Chondrocyte (in vitro differentiated cells): ENCODE measurements at places on chromosomes 1 and 21.

- no peak for DNase-seq
These were observed 10.7 kb upstream of the OTUD7B start for GRCh38 chr1:150021191-150021694.

- no peak for DNase-seq
These were observed 9.8 kb upstream of the SFN start for GRCh38 chr1:26853156-26853555.

GRCh38 chr1:216178281-216178680 is 245.0 kb downstream of the USH2A start:
- DNase-seq = no peak

GRCh38 chr1:57206038-57206437 is 217.8 kb downstream of the DAB1 start:
- no peak for DNase-seq

DNA sequence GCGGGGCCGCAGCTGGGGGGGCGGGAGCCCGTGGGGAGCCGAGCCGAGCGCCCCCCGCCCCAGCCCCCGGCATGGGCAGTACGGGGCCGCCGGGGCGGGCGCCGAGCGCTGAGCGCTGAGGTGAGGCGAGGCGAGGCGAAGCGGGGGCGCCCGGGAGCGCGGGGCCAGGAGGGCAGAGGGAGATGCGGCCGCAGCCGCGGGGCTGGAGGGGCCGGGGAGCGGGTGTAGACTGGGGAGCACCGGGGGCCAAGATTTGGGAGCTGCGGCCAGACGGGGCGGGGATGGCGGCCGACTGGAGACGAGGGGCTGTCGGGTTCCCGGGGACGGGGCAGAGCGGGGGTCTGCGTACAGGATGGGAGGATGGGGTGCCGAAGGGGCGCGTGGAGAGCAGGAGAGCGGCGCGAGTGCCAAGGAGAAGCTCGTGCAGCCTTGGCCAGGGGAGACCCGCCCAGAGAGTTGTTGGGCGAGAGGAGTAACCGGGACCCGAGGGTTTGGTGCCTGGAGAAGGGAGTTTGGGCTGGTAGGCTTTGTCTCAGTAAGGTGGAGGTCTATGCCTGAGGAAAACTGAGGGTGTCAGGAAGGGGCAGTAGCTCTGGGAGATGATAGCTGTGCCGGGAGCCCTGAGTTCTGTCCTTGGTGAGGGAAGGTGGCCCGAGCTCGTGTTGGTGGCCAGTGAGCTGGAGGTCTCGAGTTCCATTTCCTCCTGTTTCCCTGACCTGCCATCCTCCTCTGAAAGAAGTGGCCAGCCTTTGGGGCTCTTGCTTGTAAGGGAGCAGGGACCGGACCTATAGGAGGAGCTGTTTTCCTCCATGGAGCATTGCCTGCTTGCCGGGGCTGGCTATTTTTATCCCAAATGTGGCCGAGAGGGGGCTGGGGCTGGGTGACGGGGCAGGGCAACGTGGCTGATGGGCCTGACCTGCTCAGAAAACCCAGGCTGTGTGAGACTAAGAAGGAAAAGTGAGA is 539 bp downstream of the ATP8B2 start:
- DNase-seq = no peak

GRCh38 chr1:236870721-236871120 is 75.6 kb downstream of the MTR start:
- no peak for DNase-seq

GRCh38 chr1:37094302-37094701 is 60.0 kb upstream of the GRIK3 start:
- no peak for DNase-seq

DNA sequence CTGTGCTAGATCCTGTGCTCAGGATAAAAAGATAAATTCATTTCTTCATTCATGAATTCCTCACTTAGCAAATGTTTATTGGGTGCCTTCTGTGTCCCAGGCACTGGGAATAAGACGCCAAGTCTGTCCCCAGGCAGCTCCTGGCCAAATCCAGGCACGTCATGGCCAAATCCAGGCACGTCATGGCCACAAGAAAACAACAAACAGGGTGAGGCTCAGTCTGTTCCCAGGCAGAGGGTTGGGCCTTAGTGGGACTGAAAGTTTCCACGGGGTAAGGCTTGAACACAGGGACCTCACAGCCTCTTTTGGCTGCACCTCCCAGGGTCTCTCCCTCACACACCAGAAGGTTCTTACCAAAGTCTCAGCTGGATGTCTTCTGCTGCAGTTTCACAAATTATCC is 95.7 kb downstream of the PAX7 start:
- DNase-seq = no peak

- DNase-seq = peak; percentile 95
These were observed at the start of gene PAQR7 for GRCh38 chr1:25875154-25875855. TSS of gene PAQR7 (minus strand) at chr1:25875708. CDS start at chr1:25863839, 11,869 bp downstream.

- no peak for DNase-seq
These were observed 927 bp downstream of the UAP1 start for GRCh38 chr1:162562470-162562828.

DNA sequence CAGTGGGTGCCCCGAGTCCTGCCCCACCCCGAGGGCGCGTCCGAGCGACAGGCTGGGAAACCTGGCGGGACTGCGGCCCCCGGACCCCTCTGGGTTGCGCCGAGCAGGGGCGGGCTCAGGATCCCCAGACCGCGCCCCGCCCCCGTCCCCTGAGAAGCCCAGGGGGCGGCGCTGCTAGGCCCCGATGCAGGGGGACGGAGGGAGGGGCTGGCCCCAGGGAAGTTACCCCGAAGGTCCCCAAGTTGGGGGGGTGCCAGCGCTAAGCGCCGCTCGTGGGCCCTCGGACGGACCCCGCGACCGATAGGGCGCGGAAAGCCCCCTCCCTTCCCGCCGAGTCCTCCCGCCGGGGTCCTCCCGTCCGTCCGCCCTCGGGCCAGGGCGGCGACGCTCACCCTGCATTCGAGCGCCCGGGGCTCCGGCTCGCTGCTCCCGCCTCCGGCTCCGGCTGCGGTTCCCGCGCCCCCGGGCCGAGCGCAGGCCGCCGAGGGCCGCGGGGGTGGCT is 414 bp downstream of the GPR153 start:
- DNase-seq = no peak

DNA sequence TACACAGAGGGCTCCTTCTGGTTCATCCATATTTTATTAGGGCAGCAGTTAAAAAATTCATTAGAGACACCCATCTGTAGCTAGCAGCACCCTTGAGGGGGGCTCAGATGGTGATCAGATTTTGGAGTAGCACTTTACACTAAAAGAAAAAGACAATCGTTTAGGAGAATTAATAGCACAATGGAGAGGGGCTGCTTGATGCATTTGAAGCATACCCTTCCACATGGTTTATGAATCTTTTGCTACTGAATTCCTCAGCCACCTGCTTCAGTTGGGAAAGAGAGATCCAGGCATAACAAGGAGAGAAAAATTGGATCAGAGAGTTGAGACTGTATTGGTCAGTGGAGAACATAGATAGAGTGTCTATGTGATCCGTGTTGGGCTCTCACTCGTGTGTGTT is 54.4 kb downstream of the DISC1 start:
- no peak for DNase-seq

GRCh38 chr21:28336314-28336713 is 656.4 kb downstream of the LTN1 start:
- no peak for DNase-seq

GRCh38 chr1:93740601-93741031 is 59.0 kb upstream of the BCAR3 start:
- no peak for DNase-seq
